Activated CD8-positive, alpha-beta memory T cell treated with anti-CD3 and anti-CD28 coated beads, Interleukin-2, amount 10 ng/mL, durations not matched to agents 7 days and 5 days (primary cell): ENCODE measurements at places on chromosomes 4 and X. TPM values are rescaled to one million over a fixed set of nuclear protein-coding genes. Genes with fewer than 3 reads are reported as not detected.
A peak's percentile ranks its signal among the peaks of the same experiment; 100 is the strongest.

- peaks cover 78% of the 10 kb centered on the region for H3K27me3 ChIP-seq
- H3K27ac ChIP-seq, result no peak overlapping the region
- H3K4me1 ChIP-seq, result peaks cover 11% of the 10 kb centered on the region
- no peak for DNase-seq
- no peak overlapping the region for H3K4me3 ChIP-seq
These were observed 176.2 kb downstream of the CBR4 start for GRCh38 chr4:168833881-168834280.

GRCh38 chrX:82748906-82749505 is 759.1 kb upstream of the POU3F4 start:
- no peak overlapping the region for H3K4me3 ChIP-seq
- no peaks in the 10 kb centered on the region for H3K27me3 ChIP-seq
- DNase-seq, result no peak
- no peaks in the 10 kb centered on the region for H3K36me3 ChIP-seq
- H3K27ac ChIP-seq, result no peak overlapping the region

DNA sequence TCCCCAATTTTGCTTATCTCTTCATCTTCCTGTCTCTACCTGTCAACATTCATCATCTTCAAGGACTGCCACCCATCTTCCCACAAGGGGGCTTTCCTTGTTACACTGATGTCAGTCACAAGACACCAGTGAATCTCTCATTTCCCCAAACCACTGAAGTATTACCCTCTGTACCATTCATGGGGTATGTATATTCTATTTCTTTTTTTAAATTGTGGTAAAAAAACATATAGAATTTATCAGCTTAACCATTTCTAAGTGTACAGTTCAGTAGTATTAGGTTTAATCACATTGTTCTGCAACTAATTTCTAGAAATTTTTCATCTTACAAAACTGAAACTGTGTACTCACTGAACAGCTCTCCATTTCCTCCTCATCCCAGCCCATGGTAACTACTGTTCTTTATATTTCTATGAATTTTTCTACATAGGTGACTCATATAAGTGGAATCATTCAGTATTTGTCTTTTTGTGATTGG is 98.6 kb downstream of the LARP7 start:
- H3K27ac ChIP-seq, result peak overlapping the region; percentile 76
- no peaks in the 10 kb centered on the region for H3K36me3 ChIP-seq
- peaks cover 35% of the 10 kb centered on the region for H3K4me1 ChIP-seq
- no peaks in the 10 kb centered on the region for H3K27me3 ChIP-seq
- peak; percentile 48 for DNase-seq
- H3K4me3 ChIP-seq, result peak overlapping the region; percentile 4

The CDS1 gene
- total RNA-seq, result not detected

DNA sequence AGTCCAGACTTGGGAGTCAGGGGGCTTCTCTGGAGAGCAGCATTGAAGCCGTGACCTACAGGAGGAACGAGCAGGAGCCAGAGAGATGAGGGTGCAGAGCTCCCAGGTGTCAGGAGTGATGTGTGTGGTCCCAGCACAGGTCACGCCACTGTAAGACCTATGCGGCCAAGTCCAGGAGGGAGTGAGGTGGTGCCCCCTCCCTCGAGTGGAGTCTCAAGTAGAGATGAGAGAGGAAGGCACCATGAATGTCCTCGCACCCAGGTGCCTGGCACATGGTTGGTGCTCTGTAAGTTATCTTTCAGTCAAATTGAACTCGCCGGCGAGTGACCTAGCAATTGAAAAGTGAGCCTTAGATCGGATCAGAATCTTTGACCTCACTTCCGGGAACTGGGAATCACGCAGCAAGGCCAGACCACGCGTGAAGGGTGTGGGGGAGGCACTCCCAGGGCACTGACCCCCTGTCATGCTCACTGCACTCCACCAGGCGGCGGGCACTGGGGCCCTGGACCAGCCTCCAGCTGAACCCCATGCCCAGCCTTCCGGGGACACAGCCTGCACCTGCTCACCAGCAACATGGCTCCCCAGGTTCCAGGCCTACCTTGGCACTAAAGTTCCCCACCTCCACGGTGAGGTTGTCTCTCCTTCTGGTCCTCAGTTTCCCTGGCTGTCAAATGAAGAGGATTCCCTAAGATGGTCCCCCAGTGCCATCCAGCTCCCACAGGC is 127.4 kb downstream of the HMX1 start:
- no peaks in the 10 kb centered on the region for H3K36me3 ChIP-seq
- H3K4me3 ChIP-seq, result no peak overlapping the region
- H3K27ac ChIP-seq, result no peak overlapping the region
- H3K27me3 ChIP-seq, result no peaks in the 10 kb centered on the region

The RUFY3 gene
- total RNA-seq, result 12.7 TPM

The CLDN22 gene
- not detected for total RNA-seq
